HS-27A (cell line): ENCODE measurements at places on chromosomes 4 and X.

GRCh38 chr4:110229266-110229665, 30.9 kb upstream of the ELOVL6 start:
- no peak for DNase-seq

GRCh38 chrX:109859651-109860050, 126.6 kb upstream of the ACSL4 start:
- no peak for DNase-seq

- DNase-seq: no peak
Observed at GRCh38 chrX:18278449-18278848, 57.8 kb upstream of the BEND2 start.

- DNase-seq: no peak
Observed at GRCh38 chr4:174505892-174506291, 16.4 kb downstream of the HPGD start.

DNA sequence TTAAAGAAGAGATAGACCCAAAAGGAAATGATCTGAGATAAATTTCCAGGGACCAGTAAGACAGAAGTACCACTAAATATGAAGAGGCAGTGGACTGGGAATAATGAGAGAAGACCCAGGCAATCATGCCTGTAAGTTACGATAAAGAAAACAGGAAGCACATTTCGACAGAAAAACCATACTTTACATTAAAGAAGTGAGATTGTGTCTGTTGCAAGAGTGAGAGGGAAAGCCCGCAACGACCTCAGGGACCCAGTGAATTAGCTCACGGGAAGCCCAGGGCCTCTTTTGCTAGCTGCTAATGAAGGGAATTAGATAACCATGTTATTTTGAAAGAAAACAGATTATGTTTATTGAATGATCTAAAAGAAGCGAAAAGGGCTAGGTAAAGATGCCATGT, 28.9 kb upstream of the ACSL1 start:
- DNase-seq: no peak

GRCh38 chr4:141646969-141647368, 10.6 kb downstream of the IL15 start:
- no peak for DNase-seq

GRCh38 chrX:15971696-15972095, 117.1 kb upstream of the AP1S2 start:
- DNase-seq: no peak

DNA sequence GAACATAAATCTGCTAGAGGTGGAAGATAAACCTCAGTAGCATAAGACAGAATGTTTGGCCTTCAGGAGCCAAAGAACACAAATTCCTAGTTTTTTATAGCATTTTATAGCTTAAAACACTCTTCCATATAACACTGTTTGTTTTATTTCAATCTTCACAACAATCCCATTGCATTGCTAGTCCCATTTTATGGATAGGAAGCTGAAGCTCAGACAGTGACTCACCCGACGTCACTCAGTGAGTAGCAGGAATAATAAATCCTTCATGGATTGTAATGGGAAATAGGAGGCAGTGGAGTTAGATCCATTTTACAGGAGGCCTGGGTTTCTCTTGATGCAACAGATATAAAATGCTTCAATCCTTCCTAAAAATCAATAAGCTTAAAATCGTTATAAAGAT, 217.5 kb downstream of the RAB28 start:
- DNase-seq: no peak

GRCh38 chr4:178255172-178255571, 812.9 kb upstream of the AGA start:
- no peak for DNase-seq

- no peak for DNase-seq
Observed at GRCh38 chr4:1471443-1472147, 65.4 kb upstream of the NKX1-1 start.

- DNase-seq: peak; percentile 36
Observed at GRCh38 chrX:136065044-136065671, 79.9 kb downstream of the SLC9A6 start.

DNA sequence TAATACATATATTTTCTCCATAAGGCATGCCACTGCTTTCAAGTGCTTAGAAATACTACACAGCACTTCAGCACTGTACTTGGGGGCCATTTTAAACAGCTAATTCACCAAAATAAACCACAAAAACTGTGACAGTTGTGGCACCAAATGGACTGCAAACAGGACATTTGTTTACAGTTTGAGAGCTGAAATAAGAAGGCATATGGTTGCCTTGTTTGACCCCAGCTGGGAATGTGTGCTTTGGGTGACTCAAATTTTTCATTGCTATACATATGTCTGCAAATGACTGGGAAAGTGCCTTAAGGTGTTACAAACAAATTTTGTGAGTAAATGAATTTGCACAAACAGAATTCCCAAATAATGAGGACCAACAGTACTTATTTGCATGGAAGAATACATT, 124.2 kb downstream of the BANK1 start:
- DNase-seq: no peak

- DNase-seq: no peak
Observed at GRCh38 chr4:9933956-9934355, 87.3 kb downstream of the SLC2A9 start.

- DNase-seq: no peak
Observed at GRCh38 chr4:122117743-122118142, 34.4 kb upstream of the BLTP1 start.

GRCh38 chr4:168119100-168119499, 26.8 kb downstream of the ANXA10 start:
- no peak for DNase-seq

- peak; percentile 29 for DNase-seq
Observed at GRCh38 chrX:22109442-22109841, 77.3 kb downstream of the PHEX start.

GRCh38 chr4:168541266-168541953, 44.6 kb downstream of the PALLD start:
- no peak for DNase-seq

GRCh38 chrX:18573556-18573955, 98.4 kb downstream of the RS1 start:
- no peak for DNase-seq

DNA sequence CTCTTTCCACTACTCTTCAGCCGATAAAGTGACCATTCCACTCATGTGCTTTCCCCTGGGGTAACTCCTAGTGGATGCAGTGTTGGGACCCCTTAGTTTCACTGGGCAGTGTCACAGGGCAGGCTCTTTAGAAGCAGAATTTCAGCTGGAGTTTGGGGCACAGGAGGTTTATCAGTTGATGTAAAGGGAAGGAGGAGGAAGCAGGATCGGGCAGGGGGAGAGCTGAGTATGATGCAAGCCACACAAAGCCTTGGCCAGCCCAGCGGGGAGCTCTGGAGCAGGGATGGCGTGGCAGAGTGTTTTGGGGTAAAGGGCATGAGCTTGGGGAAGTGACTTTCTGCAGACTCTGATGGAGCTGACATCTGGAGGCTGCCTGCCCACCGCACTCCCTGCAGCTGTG, 19.3 kb downstream of the WDR13 start:
- DNase-seq: no peak

DNA sequence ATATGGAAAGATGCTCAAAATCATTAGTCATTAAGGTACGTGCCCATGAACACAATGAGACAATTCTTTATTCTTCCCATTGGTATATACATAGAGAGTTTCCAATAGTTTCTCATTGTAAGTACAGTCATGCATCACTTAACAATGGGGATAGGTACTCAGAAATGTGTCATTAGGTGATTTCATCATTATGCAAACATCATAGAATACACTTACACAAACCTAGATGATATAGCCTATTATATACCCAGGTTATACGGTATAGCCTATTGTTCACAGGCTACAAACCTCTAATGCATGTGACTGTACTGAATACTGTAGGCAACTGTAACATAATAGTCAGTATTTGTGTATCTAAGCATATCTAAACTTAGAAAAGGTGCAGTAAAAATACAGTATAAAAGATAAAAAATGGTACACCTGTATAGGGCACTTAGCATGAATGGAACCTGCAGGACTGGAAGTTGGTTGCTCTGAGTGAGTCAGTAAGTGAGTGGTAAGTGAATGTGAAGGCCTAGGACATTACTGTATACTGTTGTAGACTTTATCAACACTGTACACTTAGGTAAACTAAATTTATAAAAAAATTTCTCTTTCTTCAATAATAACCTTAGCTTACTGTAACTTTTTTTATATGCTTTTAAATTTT, 49.6 kb downstream of the KLHL13 start:
- no peak for DNase-seq

DNA sequence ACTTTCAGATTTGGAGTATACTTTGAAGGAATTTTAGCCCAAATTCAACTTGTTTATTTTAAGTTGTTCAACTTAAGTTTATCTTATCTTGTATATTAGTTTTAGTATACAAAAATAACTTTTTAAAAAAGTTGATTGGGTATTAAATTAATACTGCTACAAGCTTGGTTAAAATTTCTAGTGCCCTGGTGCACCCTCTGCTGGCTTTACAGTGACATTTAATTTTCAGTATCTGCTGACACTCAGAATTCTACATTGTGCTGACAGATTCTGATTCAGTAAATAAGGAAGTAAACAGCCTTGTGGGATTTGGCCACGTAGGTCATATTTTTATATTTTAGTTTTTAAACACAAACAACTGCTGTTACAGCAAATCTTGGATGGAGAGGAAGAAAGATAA, 2.9 kb downstream of the EDA start:
- DNase-seq: no peak

DNA sequence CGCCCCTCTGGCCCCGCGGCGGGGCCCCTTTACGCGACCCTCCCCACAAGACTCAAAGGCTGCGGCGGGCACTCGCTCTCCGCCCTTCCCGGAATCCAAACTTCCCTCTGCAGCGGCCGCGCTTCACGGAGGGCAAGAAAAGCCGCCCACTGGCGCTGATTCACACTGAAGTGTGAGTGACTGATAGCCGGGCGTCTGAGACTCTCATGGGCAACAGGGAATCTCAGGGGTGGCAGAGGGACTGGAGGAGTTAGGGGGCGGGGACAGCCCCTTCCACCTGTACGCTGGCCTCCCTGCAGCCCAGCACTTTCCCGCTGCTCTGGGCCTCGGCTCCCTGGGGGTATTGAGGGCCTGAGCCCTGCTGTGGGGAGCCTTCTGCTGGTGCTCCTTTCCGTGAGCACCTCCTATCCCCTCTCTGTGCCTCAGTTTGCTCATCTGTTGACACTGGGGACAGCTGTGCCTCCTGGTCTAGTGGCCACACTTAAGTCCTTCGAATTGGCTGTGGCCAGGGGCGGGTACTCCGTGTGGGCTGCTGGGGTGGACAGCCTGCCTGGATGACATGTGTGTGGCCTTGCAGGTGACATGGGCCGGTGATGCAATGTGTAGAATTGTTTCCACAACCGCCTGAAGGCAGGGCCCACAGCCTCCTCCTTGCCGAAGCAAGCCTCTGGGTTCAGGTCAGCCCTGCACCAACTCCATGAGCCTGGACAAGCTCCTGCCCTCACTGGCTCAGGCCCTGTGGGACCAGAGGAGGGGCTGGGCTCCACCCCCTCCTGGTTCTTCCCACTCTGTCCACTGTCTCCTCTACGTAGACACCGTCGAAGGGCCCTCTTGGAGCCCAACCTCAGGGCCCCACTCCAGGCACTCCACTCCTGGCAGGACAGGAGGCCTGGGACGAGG, 951 bp downstream of the SH3BP2 start:
- no peak for DNase-seq

- no peak for DNase-seq
Observed at GRCh38 chrX:45198301-45198700, 2.4 kb downstream of the DIPK2B start.

GRCh38 chr4:5256421-5256820, 205.1 kb downstream of the STK32B start:
- no peak for DNase-seq

DNA sequence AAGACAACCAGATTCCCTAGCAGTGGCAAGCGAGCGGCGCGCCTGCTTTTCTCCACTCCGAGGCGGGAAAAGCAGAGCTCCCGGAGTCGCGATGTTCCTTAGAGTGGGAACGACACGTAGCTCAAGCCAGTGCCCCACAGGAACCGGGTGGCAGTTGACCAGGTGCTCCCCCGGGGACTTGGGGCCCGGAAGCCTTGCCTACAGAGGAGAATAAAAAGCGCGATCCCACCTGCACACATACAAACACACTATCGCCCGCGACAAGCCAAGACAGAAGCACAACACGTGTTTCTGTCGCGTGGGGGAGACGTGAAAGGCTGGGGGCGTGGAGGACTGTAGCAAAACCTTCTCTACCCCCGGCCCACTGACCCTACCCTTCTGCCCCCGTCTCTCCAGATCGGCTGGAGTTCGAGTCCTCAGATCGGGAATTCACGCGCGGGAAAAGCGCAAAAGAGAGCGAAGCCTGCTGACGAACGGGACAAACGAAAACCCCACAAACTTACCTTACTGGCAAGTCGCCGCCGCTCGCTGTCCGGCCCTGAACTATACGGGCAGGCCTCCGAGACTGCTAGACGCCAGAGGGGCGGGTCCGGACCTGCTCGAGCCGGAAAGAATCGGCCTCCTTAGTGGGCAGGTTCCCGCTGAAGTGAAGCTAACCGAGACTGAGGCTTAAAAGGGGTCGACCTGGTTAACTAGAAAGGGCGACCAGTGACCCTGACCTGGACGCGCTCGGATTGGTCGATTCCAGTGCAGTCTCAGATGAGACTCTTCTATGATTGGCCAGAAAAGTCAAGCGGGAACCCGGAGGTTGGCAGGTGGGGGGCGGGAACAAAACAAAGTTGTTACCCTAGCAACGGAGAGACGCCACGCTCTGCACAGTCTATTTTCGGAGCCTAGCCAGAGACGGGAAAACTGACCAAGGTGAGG, at the start of the genes DNAAF6 and NUP62CL:
Gene DNAAF6, plus strand, starts transcription at position 842 of the 927 bp plus-strand sequence. CDS start 6,265 bp downstream, outside the sequence.
Gene NUP62CL, minus strand, starts transcription at position 664 of the 927 bp plus-strand sequence. CDS start 31,287 bp downstream, outside the sequence.
- no peak for DNase-seq

DNA sequence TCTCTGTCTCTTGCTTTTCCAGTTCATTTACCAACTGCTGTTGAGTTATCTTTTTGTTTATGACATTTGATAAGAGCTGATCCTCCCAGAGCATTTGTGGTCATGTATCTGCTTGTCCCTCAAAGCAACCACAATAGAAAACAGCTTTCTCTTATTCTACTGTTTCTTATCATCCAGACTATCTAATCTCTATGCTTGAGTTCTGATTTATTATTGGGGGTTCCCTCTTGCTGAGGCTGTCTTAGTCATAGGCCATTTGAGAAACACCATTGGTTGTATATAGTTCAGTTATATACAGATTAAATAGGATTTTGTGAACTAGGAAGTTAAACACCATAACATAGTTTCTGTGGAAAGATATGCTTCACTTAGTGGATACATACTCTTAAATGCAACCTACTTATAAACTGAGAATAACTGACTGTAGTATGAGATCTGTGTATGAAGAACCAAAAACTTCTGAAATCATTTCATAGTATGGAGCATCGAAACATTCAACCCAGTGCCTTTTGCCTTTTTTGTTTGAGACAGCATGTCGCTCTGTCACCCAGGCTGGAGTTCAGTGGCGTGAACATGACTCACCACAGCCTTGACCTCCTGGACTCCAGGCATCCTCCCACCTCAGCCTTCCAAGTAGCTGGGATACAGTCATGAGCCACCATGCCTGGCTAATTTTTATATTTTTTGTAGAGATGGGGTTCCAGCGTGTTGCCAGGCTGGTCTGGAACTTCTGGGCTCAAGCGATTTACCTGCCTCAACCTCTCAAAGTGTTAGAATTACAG, 75.8 kb downstream of the STIM2 start:
- no peak for DNase-seq

DNA sequence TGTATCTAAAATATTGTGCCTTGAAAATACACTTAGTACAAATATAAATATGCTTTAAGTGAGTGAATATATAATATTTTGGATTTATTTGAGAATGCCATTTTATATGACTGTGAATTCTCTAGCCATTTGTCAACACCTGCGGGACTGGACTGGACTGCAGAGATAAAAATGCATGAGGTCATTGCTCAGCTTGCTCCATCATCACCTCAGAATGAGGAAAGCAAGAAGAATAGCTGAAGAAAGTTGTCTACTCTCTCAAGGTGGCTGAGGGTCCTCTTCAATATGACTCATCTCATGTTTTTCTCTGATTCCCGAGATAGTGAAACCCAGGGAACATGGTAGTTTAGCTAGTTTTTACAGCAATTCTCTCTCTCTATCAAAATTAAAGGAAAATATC, 732.5 kb upstream of the AGA start:
- DNase-seq: no peak
